Putamen (tissue), 1 donor: ENCODE measurements at places on chromosomes 6 and 20.

GRCh38 chr20:43508106-43508505, 609 bp downstream of the L3MBTL1 start:
- no peak for DNase-seq

DNA sequence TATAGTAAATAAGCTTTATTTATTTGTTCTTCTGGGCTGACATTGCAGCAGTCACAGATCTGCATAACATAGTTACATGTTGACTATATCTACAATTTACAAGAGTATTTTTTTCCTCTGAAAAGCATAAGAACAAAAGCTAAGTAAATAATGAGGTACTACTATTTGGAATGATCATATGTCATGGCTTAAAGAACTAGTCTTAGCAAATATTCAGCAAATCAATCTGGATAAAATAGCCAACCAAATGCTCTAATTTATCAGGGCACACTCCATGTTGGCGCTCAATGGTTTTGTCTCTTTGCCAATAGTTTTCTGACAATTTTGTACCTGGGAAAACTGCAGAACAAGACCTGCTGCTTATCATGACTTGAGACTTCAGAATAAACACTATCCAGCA, 233.4 kb upstream of the RIN2 start:
- DNase-seq: no peak

DNA sequence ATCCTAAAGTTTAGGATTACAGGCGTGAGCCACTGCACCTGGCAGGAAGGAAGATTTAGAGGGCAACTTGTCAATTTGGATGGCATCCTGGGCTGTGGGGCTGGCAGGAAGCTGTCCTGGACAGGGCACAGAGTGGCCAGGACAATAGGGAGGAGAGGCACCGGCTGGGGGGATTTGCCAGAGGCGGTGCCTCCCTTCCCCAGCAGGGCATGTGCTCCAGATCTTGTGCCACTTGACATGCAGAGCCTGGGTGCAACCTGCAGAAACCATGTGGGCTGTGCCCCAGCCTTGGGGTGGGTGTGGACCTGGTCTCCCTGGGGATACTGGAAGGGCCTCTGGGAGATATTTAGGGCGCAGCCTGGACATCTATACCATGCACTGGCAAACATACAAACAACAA, 58.6 kb upstream of the EEF1A1 start:
- no peak for DNase-seq

GRCh38 chr6:118179048-118179447, 272.0 kb downstream of the SLC35F1 start:
- no peak for DNase-seq

- no peak for DNase-seq
Observed at GRCh38 chr6:135833771-135834170, 17.7 kb upstream of the PDE7B start.

DNA sequence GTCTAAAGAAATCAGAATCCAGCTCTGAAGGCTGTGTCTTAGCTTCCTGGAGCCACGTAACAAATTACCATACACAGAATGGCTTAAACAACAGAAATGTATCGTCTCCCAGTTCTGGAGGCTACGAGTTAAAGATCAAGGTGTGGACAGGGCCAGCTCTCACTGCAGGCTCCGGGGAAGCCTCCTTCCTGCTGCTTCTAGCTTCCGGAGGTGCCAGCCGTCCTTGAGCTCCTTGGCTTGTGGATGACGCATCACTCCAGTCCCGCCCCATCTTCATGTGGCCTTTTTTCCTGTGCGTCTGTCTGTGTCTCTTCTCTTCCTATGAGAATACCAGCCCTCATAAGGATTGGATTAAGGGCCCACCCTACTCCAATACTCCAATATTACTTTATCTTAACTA, 319.1 kb upstream of the QKI start:
- DNase-seq: no peak

- DNase-seq: no peak
Observed at GRCh38 chr6:128437685-128438084, 82.7 kb downstream of the PTPRK start.

DNA sequence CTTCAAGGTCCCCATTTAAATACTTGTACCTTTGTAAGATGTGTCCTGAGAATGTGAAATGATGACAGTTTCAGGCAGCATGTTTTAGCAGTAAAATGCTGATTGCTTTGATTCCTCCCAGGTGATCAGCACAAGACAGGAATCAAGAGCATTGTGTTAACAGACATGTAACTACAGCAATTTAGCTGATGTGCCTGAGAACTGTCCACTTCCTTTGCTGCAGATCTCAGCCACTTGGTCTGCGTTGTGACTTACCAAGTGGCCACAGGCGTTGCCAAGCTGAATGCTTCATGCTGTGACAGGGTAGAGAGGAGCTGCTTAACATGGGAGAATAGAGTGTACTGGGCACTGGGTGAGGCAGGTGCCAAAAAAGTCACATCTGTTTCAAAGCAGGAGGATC, 767.0 kb upstream of the POU3F2 start:
- DNase-seq: no peak

DNA sequence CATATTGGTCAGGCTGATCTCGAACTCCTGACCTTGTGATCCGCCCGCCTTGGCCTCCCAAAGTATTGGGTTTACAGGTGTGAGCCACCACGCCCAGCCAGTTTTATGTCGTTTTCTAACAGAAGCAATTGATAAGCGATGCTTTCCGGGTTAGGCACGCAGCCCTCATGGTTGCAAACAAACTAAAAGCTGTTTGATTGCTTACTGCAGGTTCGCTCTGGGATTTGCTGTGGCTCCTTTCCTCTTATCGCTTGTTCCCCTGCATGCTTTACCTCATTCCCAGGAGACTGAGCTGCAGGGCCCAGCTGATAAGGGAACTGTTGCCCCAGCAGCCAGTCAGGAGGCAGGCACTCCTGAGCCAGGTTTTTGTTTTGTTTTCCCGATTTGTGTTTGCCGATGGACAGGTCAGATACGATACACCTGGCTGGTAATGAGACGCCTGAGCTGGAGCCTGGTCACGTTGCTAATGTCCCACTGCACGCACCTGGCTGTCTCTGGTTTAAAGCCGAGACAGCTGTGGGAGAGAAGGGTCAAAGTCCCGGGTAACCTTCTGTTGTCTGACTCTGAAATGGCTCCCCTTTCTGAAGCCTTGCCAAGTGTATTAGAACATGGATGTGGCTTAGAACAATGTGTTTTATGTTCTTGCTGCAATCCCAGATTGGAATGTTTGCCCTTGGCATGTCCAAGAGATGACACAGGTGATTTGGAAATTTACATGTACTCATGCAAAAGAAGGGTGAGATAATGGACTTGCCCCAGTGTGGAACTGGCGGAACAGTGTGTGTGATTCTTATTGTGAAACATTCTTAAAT, 19.9 kb downstream of the DSP start:
- no peak for DNase-seq

DNA sequence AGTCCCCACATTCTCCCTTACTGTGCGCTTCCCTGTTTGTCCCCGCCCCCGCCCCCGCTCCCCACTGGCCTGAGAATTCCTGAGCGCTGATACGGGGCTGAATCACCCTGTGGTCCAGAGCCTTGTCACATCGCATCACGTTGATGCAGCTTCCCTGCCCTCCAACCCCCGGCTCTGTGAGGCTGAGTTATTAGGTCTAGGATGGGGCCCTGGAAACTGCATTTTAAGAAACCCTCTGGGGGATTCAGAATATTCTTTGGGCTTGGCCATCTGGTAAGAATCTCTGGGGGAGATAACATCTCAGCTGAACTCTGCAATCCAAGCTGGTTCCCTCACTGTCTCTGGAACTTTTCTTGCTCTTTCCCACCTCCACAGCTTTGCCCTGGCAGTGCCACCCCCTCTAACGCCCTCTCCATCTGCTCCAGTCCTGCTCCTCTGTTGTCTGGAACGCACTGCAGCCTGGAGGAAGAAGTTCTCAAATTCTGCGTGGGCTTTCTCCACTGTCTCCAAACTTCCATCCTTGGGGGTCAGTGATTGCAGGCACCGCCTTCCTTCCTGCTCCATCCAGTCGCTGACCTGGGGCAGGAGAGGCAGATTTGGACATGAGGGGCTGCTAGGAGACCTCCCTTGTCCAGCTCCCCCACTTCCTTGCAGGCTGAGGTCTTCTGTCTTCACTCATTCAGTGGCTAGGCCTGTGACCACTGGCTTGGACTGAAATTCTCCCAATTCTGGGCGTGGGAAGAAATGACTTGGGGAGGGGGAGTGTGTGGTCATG, 42.6 kb downstream of the KIAA1755 start:
- peak; percentile 31 for DNase-seq

- DNase-seq: no peak
Observed at GRCh38 chr6:78942446-78942845, 75.1 kb downstream of the IRAK1BP1 start.

DNA sequence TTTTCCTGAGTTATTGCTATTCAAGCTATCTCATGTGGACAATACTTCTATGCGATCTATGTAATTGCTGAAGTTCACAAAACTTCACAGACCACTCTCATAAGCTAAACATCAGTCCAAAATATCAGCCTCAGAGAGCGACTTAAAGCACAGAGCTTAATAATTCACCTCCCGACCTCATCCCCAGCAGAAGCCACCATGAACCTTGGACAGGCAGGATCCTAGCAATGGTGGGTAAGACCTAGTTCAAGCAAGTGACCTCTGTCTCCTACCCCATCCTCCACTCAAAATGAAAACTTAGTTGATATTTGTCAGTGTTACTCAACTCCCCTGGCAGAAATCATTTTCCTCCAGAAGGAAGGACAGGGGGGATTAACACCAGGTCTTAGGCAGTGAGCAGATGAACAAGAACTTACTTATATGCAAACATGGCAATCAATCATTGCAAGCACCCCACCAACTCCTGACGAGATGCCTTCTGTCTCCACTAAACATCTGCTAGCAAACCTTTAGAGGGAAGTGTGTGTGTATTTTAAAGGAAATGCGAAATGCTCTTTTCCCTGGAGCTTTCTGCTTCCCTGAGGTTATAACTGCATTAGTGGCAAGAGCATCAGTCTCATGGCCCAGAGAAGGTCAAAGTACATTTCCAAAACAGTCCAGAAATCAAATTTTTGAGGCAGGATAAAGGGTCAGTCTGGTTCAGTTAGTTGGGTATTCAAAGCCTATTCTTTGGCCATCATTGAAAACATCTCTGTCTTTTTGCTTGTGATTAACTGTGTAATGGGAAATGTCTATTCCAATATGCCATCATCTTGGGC, 90.0 kb downstream of the SLC22A23 start:
- no peak for DNase-seq

- DNase-seq: no peak
Observed at GRCh38 chr6:20770773-20771172, 236.5 kb downstream of the CDKAL1 start.

- DNase-seq: no peak
Observed at GRCh38 chr6:111503660-111504059, 20.6 kb upstream of the REV3L start.

GRCh38 chr20:49595811-49596561, 28.0 kb upstream of the PTGIS start:
- DNase-seq: no peak

DNA sequence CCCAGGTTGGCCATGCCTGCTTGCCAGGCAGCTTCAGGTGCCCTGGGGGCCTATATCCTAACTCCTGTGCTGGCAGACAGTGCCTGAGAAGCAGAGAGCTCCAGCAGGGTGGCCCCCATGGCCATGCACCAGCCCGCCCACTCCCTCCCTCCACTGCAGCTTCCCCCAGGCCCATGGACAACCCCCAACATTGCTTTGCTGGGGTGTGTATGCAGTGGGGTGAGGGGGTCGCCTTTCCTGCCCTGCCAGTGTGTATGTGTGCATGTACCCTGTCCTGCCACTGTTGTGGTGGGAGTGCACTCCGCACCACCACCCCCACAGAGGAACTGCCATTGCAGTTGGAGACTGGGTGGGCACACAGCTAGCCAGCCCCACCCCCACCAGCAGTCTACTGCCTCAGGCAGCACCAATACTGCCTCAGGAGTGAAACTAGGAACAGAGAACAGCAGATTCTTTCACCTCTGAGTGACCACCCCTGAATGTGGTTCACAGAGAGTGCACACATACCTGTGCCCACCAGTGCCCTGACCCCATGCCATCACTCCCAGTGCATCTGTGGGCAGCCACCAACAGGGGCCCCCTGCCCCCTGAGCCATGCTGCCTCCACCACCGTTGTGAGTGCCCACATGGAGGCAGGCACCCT, 151.1 kb downstream of the LRRC1 start:
- DNase-seq: no peak
